ENCODE measurements at places on chromosomes 3 and 15.

DNA sequence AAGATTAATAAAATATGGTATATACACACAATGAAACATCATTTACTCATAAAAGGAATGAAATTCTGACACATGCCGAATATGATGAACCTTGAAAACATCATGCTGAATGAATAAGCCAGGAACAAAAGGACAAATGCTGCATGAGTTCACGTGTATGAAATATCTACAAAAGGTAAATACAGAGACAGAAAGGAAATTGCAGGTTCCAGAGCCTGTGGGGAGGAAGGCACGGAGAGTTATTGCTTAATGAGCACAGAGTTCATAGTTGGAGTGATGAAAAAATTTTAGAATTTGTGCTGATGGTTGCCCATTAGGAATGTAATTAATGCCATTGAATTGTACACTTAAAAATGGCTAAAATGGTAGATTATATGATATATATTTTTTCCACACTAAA is 49.5 kb downstream of the OCA2 start:
- DNase-seq: no peak

DNA sequence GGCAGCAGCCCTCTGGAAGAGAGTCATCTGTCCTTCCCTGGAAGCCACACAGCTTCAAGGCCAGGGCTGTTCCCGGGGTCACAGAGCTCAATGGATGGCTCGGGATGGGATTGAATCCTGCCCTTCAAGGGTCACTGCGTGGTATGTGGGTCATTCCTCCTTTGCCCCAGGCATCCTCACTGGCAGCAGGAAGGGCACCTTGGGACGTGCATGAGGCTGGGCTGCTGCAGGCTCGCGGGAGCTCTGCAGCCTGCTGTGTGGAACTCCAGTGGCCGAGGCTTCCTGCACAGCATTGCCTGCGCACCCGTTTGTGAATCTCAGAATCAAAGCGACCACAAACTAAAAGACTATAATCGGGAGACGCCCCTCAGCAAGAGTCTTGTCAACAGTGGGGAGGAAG is 60.7 kb downstream of the PCSK6 start:
- no peak for DNase-seq

DNA sequence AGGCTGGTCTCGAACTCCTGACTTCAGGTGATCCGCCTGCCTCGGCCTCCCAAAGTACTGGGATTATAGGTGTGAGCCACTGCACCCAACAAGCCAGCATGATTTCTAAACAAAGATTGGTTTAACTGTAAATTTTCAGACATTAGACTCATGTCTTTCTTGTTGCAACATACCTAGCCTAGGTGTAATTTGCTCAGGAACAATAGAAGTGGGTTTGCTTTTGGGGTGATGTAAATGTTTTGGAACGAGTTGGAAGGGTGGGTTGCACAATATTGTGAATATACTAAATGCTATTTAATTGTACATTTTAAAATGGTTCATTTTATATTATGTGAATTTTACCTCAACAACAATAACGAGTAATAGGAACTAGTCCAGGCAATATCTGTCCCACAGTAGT is 7.1 kb downstream of the CCR4 start:
- no peak for DNase-seq

GRCh38 chr3:37190667-37191066 is 16.3 kb upstream of the LRRFIP2 start:
- DNase-seq: no peak

GRCh38 chr15:85379403-85380131 is 836 bp upstream of the AKAP13 start:
- peak; percentile 65 for DNase-seq

DNA sequence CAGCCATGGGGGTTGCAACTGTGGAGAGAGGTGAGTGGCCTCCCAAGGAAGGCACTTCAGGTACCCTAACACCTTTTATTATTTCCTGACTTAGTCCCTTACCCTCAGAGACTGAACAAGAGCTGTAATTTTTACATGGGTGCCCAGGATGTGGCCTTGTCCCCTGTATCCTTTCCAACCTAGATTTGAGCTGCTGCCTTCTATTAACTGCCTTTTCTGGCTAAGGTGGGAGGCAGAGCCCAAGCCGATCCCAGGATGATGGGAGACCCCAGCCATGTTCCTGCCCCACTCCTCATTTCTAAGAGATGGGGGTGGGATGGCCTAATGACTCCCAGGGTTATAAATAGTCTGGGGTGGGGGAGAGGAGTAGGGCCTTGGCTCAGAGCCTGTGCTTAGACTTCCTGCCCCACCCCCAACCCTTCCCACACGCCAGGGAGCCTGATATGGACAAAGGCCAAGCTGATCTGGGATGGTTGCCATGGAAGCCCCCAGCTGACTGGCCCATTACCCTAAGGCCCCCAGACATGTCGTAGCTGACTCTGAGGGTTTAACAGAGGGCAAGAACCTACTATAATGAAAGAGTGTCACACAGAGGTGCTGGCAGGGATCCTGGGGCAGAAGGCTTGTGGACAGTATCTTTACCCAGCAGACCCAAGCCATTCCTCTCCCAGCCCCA is 1.9 kb downstream of the KLHDC8B start:
- no peak for DNase-seq

DNA sequence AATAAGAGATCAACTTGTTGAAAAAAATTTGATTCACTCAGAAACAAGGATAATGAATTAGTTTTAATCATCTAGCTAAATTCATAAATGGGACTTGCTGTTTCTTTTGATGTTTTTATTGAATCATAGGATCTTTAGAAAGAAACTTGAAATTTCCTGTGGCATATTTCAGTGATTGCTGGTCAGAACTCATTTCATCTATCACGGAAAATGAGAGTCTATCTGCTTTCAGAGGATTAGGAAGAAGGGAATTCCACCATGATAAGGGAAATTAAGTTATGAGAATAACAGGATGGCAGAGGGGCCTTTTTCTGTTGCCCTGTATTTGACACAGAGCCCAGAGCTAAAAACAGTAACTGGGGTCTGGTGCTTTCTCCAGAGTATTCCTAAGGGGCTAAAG is 44.9 kb upstream of the CCNL1 start:
- no peak for DNase-seq

DNA sequence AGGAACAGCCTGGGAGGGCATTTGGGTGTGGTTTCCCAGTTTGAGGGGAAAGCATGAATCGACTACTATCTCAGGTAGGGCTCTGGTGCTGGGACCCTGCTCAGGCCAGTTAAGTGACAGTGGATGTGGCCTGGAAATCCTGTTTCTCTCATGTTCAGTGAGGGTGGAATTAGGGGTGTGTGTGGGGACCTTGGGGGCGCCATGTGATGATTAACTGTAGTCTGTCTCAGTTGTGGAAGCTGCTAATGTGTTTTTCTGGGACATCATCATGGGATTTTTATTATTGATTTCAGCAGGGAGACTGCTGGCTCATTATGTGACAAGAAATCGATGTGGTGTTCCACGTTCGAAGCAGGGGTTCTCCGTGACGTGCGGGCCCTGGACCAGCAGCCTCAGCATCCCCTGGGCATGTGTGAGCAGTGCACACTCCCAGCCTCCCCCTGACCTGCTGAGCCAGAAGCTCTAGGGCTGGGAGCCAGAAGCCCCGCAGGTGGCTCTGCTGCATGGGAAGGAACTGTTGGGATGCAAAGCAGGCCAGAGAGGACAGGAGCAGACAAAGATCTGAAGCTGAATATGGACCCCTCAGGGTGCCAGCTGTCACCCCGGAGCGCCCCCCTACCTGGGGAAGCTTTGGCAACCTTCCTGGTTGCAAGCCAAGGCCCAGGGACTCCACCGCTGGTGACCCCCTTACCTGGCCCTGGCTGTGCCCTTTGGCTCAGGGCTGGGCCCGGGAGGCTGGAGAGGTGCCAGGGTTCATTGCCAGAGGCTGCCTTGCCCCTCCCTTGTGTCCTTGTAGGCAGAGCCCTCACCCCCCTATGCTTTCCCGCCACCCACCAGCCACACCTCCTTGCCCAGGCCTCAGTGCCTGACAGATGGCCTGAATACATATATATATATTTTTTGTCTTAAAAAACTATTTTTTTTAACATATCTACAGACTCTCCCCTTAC is 149.8 kb downstream of the APBA2 start:
- DNase-seq: no peak

DNA sequence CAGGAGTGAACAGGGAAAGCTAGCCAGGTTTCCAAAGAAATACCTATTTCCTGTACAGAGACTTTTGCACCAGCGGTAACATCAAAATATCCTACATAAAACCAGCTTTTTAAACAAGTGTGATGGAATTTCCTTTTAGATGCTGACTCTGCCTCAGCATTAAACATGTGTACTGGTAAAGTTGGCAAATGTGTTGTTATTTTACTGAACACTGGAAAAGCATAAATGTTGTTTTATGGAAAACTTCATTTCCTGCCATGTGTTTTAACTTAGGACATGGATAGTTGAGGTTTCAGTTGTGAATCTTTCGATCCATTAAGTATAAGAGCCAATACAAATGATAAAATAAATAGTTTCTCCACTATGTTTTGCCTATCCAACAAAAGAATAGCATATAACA is 15.7 kb downstream of the OXNAD1 start:
- no peak for DNase-seq

DNA sequence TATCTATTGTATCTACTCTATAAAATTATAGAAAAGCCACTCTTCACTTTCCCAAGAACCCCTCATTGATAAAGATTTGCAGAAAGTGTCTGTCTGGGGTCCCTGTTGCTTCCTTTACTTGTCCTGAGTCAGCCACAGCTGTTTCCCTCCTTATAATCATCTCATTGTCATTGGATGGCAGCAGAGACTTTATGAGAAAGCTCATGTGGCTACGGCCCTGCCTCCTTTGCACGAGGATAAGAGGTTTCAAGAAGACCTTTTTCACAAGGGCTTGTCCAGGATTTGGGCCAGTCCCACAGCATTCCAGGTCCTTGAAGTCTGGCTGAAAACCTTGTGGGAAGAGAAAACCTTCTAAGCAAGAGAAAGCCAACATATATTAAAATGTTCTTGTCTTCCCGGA is 41.9 kb upstream of the THBS1 start:
- no peak for DNase-seq

GRCh38 chr3:69085833-69086722 is 1.3 kb downstream of the ARL6IP5 start:
- DNase-seq: peak; percentile 83

DNA sequence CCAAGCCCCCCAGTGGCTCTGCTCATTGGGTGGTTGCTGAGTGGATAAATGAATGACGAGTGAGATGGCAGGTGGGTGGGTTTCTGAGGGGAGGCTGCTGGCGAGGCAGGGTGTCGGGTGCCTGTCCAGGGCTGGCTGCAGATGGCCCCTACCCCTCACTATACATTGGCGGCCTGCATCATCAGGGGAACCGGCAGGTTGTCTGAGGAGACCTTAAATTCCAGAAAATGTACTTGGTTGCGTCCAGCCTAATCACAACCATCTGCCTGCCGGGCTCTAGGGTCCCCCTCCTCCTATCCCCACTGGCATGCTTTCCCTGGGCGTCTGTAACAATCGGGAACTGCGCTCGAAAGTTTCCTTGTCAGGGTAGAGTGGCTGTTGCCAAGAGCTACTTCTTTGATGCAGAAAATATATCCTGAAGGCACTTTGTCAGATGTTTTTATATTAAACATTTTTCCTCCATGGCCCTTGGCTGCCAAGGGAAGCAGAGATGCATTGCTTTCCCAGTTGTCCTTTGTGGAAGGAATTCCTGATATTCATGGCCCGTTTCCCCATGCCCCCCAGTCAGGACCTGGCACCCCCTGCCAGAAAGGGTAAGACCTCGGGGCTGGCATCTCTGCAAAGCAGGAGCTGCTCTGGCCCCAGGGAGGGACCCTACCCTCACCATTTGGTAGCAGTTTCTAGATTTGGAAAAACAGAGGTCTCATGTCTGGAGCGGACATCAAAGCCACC is 22.9 kb downstream of the SMAD6 start:
- no peak for DNase-seq

DNA sequence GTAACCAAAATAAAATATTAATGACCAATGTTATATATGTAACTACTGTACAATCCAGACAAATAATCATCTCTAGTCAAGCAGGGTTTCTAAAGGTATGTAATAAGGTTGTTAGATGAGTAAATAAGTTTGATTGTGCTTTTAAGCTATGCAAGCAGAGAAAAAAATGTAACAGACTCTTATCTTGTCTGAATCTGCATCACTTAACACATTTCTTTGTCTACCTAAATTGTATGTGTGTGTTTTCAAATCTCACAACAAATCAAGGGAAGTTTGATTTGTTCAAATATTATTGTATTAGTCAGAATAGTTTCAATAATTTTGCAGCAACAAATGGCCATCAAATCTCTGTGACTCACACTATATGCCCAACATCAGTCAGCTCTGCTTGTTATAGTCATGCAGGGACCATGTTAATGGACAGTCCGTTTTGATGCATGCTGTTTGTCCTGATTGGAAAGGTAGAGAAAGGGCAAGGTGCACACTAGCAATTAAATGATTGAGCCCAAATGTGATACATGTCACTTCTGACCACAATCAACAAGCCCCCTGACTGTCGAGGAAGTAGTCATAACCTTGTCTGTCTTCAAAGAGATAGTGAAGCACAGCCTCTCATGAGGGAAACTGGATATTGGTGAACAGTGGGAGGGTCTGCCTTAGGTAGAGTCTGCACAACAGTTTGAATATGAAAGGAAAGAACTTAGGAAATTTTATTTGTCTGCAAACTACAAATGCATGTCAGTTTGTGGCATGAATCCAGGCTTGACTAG is 349.4 kb upstream of the SATB1 start:
- DNase-seq: peak; percentile 8

- DNase-seq: no peak
Measured at GRCh38 chr3:11477407-11477911, 166.3 kb downstream of the VGLL4 start.

DNA sequence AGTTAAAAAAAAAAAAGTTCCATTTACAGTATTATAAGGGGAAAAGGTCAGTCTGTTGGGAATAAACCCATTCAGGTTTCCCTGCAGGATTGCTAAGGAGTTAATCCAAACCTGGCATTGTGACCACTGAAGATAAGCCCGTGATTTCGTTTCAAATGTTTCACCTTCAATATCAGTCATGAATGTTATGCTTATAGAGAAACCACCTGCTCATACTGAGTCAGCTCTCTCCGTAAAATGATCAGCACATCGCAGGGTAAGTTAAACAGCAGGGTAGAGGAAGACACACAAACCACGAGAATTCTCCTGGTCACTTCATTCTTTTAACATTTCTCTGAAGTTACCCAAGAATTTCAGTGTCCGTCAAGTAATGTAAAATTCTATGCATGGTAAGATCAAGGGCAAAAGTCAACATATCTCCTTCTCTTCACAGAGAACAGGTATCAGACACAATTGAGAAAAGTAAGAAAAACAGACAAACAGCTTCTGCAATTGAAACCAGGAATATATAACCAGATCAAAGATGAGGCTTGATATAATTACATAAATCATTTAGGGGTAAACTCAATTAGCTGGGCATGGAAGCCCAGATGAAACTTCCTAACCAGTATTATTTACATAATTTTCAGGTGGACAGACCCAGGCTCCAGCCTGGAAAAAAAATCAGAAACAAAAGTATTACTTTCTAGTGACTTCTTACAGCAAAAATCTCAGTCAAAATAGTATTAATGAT is 67.6 kb upstream of the ARHGEF3 start:
- DNase-seq: peak; percentile 51

Measured in common myeloid progenitor, CD34-positive (primary cell).